ENCODE measurements at places on chromosomes 7 and 10. TPM values are rescaled to one million over a fixed set of nuclear protein-coding genes. Genes with fewer than 3 reads are reported as not detected.
A peak's percentile ranks its signal among the peaks of the same experiment; 100 is the strongest.

Gene PODXL
- total RNA-seq = 5.0 TPM

Gene AGAP4
- 5.5 TPM for total RNA-seq

GRCh38 chr7:50552139-50552538 lies 13.1 kb downstream of the DDC start:
- no peaks in the 10 kb centered on the region for H3K27me3 ChIP-seq
- no peaks in the 10 kb centered on the region for H3K36me3 ChIP-seq
- DNase-seq = no peak
- no peak overlapping the region for H3K27ac ChIP-seq

Gene CYP17A1
- total RNA-seq = not detected

GRCh38 chr7:2452074-2452507 lies 24.1 kb downstream of the GRIFIN start:
- H3K27ac ChIP-seq = no peak overlapping the region
- H3K4me3 ChIP-seq = peak overlapping the region; percentile 58
- H3K36me3 ChIP-seq = peaks cover 1% of the 10 kb centered on the region
- H3K4me1 ChIP-seq = peaks cover 24% of the 10 kb centered on the region

- H3K27me3 ChIP-seq = no peaks in the 10 kb centered on the region
- H3K27ac ChIP-seq = no peak overlapping the region
- no peak for DNase-seq
Measured at GRCh38 chr7:70406186-70406949, 725.6 kb upstream of the GALNT17 start.
